Motor neuron (in vitro differentiated cells): ENCODE measurements at places on chromosomes 13 and 19.

DNA sequence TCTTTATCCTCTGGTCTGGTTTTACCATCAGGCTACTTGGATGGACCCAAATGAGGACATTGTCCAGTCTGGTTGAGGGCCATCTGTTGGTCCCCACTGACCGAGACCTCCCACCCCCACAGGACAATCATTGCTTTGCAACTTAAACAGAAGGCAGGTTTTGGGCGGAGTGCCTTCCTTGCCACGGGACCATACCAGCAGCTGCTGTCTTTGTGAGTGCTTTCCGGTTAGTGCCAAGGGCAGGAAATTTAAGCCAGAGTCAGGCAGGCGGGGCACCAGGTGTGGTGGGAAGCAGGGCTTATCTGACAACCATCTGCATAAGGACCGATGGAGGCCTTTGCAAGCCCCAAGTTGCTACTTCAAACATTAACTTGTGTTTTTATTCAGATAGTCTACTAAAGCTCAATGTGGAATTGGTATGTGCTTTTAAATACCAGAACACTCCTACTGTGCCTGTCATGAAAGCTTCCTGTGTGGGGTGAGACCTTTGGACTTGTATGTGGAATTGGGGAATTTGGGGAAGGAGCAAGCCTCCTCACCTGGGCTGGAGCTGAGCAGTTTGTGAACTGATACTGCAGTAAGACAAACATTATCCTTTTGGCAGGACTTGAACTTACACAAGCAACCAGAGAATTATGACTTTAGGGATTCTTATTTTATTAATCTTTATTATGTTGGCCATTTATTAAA lies 39.3 kb upstream of the UBE2L5 start:
- ATAC-seq: no peak

DNA sequence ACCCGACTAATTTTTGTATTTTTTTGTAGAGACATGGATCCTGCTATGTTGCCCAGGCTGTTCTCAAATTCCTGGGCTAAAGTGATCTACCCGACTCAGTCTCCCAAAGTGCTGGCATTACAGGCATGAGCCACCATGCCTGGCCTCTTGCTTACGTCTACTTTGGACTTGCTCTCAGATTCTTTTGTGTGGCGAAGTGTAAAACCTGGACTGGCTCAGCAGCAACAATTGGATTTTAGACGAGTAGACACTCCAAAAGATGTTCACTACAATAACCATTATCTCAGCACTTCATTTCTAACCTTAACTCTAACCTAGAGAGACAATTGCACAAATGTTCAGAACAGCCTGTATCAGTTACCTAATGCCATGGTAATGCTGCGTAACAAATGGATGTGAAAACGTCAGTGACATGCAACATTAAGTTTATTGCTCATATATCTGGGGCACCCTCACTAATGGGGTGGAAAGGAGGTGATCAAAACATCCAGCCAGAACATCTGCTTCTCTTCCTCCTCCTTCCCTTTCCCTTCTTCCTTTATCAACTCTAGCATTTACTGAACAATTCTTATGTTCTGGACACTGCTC lies 124.9 kb upstream of the MRI1 start:
- no peak for ATAC-seq

- ATAC-seq: no peak
These were observed 13.5 kb downstream of the TMEM272 start for GRCh38 chr13:51831519-51831918.

DNA sequence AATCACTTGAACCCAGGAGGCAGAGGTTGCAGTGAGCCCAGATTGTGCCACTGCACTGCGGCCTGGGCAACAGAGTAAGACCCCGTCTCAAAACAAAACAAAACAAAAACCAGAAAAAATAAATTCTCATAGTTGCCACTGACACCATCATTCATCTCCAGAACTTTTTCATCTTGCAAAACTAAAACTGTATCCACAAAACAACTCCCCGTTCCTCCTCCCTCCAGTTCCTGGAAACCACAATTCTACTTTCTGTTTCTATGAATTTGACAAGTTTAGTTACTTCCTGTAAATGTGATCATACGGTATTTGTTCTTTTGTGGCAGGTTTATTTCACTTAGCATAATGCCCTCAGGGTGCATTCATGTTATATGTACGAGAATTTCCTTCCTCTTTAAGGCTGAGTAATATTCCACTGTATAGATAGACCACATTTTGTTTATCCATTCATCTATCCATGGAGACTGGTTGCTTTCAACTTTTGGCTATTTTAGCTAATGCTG lies 13.2 kb upstream of the ADGRE5 start:
- ATAC-seq: no peak

- no peak for ATAC-seq
These were observed 670 bp downstream of the MAP2K7 start for GRCh38 chr19:7904074-7905020.

- ATAC-seq: no peak
These were observed 311.3 kb downstream of the LMO7 start for GRCh38 chr13:75947448-75947847.

- no peak for ATAC-seq
These were observed 28.3 kb downstream of the SMAD9 start for GRCh38 chr13:36891752-36892151.
